ENCODE measurements at places on chromosomes 1 and 21.

DNA sequence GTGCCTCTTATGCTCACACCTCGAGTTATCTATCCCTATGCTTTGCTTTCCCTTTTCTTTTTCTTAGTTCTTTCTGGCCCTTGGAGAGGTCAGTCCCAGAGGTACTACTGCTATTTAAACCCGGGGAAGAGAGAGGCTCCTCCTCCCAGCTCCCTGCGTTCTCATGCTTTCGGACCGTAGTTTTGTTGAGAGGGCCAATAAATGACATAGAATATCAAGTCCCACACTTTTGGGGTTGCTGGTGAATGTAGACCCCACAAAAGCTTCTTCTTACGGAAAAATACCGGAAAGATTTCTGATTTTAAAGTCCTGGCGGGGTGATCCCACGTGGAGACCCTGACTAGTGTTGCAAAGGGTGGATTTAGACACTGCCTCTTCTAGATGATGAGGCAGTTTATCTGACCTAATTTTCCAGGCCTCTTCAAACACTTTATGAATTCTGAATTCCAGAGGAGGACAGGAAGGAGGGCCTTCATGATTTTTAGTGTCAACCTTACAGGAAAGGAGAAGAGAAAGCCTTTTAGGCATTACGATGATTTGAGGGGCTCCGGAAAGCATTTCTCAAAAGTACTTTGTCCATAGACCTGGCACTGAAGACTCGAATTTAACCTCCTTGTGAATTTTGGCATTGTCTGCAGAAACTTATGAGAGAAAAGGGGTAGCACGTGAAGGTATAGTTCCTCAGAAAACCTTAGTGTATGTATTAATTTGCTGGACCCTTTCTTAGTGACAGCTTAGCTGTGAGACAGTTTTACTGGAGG, 694 bp downstream of the TMEM167B start:
- no peak for DNase-seq

DNA sequence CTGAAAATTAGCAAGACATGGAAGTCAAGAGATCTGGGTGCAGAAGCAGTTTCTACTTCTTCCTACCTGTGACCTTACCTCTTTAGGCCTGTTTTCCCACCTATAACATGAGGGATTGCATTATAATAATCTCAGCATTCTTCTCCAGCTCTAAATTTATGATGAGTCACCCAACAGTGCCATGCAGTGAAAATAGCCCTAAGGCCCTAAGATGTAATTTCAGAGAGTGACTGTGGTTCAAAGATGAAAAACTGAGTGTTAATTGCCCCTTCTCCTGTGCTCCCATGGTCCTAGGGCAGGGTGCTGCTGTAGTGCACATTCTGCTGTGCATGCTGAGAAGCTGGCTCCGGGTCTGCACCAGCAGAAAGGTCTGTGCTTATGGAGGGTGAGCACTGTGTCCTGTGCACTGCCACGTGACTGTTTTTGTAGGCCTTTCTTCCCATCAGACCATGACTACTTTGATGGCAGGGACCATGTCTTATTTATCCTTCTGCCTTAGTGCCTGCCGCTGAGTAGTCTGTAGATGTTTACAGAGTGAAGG, 29.7 kb downstream of the JUN start:
- DNase-seq, result no peak

GRCh38 chr1:2229037-2229864, 1.1 kb downstream of the SKI start:
- no peak for DNase-seq

DNA sequence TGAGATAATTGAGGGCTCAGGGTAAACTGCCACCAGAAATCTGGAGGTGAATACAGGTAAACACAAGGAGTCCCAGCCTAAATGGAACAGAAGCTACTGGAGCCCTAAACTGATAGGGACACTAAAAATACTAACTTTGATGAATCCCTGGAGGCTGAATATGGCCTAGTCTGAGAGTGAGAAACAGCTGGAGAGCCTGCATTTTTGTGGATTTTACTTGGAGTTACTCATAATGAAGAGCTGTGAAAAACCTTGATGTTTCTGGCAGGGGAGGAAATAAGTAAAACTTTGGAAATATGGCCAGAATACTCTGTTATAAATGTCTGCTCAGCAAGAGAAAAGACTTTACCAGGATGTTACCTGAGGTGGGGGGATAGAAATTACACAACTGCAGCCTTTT, 164.4 kb downstream of the LIPI start:
- no peak for DNase-seq

GRCh38 chr1:145858901-145859490, at the start of gene PIAS3:
PIAS3 (minus strand) TSS chr1:145859081; CDS start chr1:145858990, 91 bp downstream.
- peak; percentile 61 for DNase-seq

DNA sequence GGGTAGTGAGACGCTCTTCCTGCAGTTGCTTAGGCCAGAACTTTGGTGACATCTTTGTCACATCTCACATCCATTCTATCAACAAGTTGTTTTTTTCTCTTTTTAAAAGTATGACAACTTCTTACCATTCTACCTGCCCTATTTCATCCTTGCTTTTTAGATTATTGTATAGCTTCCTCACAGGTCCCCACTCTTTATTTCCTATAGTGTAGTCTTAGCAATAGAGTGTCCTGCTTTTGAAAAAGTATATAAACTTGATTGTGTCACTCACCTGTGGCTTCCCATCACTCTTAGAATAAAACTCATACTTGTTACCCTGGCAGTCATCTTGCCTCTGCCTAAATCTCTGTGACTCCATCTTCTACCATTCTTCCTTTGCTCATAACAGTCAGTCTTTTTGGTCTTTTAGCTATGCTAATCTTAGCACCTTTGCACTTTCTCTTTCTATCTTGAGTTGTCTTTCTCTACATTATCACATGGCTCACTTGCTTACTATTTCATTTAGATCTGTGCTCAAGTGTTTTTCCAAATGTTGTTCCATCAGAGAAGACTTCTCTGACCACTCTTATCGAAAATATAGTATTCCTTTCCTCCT, 9.5 kb downstream of the CDC73 start:
- DNase-seq, result no peak

DNA sequence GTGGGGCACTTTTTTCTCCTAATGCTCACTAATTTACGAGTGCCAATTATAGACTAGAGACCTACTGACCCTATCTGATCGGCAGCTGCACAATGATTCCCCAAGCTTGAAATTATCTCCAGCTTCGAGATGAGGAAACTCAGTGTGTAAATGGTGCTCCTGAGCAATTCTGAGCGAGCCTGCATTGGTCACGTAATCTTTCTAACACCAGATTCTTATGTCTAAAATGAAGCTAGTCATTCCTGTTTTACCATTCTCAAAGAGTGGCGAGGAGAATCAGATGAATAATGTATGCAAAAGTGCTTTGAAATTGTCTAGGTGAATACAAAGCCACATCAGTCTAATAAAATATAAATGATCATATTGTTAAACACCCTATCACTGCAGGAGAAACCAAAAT, 318.1 kb upstream of the FAM78B start:
- no peak for DNase-seq

- DNase-seq, result no peak
Measured at GRCh38 chr1:165174491-165174890, 182.0 kb downstream of the LMX1A start.

DNA sequence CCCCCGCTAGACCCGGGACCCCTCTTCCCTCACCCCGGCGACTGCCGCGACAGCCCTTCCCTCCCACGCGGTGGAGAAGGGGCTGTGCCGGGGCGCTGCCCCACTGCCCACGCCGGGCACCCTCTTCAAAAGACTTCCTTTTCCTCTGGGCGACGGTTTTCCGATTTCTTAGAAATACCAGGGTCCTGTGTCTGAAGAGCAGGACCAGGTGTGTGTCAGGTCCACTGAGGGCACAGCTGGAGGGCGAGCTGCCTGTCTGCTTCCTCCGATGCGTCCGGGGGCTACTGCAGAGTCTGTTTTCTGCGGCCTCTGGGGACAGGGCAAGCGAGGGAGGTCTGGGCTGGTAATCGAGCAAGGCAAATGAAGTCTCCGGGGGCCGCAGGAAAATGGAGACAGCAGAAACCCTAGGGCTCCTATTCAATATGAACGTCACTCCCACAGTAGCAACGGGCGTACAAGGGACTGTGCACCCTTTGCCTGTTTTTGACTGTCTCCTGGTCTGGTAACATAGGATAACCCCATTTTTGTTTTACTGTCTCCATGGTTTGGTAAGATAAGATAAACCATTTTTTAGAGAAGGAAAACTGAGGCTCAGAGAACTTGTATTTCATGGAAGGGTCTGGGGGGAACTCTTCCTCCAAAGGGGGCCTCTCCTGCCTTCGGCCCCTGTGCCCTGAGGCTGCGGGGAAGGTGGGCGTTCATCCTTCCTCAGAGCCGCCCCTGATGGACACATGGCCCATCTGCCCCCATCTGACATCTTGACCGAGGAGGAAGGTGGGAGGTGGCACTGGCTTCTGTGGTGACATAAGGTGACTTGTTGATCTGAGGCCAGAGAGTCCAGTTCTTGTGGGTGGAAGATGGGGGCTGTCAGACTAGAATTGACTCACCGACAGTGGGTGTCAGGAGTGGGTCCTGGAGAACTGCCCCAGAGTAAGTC, 970 bp downstream of the TNFRSF1B start:
- DNase-seq, result no peak

GRCh38 chr1:109050228-109050995, 8.5 kb upstream of the WDR47 start:
- DNase-seq, result no peak

DNA sequence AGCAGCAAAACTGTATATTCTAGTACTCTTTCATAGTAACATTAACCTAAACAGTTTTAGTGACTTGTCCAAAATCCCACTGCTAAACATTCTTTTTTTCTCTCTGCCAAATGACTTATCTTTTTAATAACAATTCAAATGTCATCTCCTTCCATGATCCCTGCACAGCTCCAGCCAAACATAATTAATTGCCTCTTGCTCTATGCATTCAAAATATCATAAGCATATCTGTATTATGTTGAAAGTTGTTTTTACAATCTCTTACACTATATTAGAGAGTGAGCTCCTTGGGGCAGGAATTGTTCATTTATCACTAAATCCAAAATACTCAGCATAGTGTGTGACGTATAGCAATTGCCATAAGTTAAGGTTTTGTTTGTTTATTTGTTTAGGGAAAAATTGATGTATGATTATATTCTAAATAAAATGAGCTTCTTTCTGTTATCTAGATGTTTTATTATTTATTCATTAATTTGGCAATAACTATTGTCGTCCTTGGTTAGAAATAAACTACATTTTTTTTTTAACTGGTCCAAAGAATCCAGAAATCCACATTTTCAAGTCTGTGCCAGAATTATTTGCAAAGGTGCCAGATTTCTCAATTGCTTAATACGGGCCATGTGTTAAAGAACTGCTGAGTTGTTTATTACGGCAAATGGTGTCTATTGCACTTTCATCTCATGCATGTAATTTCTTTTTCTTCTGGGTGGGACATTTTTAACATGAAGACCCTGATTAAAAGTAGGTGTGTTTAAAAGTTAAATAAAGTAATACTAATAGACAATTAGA, 577.2 kb upstream of the ZRANB2 start:
- DNase-seq, result no peak

GRCh38 chr21:39662411-39662953, 49.7 kb downstream of the B3GALT5 start:
- no peak for DNase-seq

DNA sequence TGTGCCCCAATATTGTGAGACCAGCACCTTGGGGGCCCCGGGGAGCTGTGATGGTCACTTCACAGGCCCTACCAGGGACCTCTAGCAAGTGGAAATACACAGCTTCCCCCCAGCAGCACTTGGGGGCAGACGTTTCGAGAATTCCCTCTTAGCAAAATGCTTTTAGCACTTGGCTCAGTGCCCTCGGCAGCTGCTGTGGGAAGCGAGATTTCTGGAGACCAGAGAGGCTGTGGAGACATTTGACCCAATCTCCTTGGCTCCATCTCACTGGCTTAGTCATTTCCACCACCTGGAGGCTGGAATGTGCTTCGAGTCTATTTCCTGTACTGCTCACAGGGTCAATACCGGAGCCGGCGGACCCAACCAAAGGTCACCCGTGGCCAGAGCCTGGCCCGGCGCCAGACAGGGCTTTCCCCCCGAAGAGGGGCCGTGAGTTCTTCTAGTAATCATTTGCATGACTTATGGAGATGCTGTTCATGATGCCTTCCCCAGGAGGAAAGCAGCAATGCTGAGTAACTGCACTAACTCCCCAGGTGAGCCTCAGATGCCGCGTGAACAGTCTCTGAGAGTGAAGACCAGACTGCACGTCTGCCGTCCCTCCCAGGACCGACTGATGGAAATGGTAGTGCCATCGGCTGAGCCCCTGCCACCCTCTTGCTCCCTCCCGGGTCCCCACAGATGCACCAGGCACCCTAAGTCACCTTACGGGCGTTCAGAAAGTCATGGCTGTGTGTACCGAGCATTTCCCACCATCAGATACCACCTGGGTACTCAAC, 4.4 kb upstream of the C2CD2 start:
- no peak for DNase-seq

DNA sequence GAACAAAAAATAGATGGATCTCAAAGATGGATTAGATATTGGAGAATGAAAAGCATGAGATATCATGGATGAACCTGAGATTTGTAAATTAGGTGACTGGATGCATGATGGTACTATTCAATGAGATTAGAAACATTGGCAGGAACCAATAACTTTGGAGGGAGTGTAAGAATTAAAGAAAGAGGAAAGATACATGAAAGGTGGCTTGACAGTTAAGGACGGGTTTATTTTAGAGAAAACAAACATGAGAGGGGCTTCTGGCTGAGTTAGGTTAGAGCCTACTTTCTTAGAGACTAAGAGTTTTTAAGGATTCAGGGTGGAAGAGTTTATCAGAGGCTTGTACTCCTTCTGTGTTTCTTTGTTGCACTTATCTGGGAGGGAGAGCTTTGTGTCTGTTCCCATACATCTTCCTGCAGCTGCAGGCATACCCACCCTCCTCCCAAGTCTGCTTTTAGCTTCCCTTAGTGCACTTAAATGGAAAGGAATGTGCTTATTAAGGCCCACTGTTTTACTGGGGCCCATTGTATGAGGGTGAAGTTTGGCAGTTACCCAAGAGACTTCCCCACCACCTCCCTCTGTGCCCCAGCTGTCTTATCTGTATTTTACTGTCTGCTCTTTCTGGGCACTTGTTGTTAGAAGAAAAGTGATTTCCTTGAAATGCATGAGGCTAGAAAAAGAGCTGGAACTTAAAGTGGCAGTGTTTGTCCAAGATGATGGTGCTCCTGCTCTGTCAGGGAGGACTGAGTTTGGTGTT, 26.1 kb upstream of the CR2 start:
- no peak for DNase-seq

DNA sequence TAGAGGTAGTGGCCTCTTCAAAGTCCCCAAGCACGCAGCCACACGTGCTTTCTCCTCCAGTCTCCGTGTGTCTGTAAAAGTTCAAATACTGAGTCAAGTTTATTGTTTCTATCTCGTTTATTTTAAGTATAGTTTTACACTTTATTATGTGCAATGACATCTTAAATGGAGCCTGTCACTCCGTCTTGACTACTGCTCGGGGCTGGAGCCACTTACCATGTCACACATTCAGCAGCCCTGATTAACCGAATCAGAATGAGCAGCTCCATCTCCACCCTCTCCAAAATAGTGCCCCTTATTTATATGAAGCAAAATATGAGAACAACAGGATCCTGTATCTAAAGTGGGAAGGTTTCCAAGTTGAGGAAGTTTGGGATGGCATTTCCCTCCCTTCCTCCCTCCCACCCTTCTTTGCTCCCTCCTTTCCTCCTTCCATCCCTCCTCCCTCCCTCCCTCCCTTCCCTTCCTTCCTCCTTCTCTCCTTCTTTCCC, 201.0 kb downstream of the PBX1 start:
- DNase-seq, result no peak

- peak; percentile 4 for DNase-seq
Measured at GRCh38 chr1:37808369-37809319, 636 bp upstream of the YRDC start.

GRCh38 chr1:5939271-5940170, 52.7 kb downstream of the NPHP4 start:
- no peak for DNase-seq

All from stimulated activated CD8-positive, alpha-beta memory T cell treated with anti-CD3 and anti-CD28 coated beads, Interleukin-7, amount 100 ng/mL, for 1 hour (primary cell).